SK-MEL-5 (cell line): ENCODE measurements at places on chromosomes 7 and 10. TPM values are rescaled to one million over a fixed set of nuclear protein-coding genes. Genes with fewer than 3 reads are reported as not detected.

DNA sequence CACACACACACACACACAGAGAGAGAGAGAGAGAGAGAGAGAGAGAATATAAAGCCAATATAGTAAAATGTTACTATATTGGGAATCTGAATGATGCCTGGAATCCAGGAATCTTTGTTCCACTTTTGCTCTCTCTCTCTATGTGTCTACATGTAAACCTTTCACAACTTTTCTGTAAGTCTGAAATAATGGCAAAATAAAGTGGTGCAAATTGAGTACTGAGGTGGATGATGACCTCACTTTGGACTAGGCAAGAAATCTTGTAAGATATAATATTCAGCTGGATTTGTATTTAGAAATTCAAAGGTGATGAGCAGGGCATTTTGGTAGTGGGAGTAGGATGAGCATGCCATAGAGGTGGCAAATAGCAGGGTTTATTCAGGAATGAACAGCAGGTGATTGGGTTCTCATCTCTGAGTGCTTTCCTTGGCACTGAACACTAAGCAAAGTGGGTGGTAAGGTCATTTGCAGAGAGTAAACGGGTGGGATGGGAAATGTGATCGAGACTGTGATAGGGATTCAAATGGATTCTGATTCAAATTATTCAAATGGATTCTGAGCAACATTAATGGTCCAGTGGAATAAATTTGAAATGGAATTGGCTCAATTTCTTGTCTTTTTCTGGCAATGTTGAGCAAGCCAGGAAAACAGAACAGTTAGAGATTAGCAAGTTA, 9.7 kb upstream of the ANLN start:
- no peak for DNase-seq

DNA sequence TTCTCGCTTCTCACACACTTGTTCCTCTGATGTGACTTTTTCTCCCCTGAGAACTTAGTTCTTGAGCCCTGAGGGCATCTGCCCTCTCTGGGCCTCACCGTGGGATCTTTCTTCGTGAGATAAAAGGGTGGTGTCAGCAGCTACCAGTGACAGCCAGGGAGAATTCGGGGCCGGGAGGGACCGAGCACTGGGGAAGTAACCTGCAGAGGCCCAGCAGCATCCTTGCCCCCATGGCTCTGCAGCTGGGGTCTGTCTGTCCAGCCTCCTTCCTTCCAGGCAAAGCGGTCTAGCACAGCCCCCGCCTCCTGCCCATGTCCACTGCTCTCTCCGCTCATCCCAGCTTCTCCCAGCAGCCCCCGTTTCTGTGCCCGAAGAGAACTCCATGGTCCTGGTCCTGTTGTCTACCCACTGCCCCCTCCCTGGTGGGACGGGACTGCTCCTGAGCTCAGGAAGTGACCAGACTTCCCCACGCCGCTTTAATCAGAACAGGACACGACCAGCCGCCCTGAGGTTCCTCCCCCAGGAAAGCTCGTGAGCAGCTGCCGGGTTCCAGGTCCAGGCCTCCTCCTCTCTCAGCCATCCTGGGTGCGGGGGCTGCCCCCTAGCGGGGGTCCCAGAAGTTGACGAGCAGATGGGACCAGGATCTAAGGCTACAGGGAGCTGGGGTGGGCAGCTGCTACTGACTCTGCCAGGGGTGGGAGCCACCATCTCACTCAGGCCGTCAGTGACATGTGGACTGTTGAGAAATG, 187.5 kb downstream of the WDR37 start:
- peak; percentile 16 for DNase-seq

- no peak for DNase-seq
These were observed 953.9 kb downstream of the TYW1 start for GRCh38 chr7:67950321-67951083.

GRCh38 chr7:22302951-22303423, 54.0 kb downstream of the RAPGEF5 start:
- DNase-seq = peak; percentile 83

- DNase-seq = no peak
These were observed 26.2 kb upstream of the TRIM24 start for GRCh38 chr7:138433583-138434443.

DNA sequence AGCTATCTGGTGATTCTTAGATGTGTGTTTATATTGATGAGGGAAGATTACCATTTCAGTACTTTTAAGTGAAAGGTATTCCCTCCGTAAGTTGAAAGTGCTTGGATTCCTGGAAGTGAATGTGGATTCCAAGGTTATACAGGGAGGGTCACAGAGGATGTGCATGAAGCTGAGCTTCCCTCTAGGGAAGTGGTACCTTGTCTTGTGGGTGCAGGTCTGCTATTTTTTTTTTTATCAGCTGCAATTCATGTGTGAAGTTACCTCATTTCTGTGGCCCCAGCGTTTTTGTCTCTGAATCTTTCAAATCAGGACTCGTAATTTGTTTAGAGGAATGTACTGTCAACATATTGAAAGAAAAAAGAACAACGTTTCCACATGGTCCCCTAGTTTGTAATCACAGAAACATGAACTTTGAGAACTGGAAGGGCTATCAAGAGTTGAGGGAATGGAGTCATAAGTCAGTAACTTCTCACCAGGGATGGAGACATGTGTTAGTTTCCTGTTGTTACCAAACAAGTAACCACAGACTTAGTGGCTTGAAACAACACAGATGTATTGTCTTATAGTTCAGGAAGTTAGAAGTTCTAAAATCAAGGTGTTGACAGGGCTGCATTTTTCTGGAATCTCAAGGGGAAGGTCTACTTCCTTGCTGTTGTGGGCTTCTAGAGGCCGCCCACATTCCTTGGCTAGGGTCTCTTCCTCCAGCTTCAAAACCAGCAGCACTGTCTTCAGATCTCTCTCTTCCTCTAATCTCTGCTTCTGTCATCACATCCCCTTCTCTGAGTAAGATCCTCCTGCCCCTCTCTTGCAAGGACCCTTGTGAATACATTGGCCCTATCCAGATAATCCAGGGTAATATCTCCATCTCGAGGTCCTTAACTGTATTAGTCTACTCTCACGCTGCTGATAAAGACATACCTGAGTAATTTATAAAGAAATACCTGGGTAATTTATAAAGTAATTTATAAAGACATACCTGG, 64.4 kb downstream of the RAB18 start:
- DNase-seq = no peak

Gene SFXN4
- 58.9 and 63.9 TPM in 2 replicates for total RNA-seq

Gene ADIRF
- total RNA-seq = not detected in 2 replicates

Gene HBP1
- total RNA-seq = 105 and 123 TPM in 2 replicates
